ENCODE measurements at places on chromosomes 13 and 19.

DNA sequence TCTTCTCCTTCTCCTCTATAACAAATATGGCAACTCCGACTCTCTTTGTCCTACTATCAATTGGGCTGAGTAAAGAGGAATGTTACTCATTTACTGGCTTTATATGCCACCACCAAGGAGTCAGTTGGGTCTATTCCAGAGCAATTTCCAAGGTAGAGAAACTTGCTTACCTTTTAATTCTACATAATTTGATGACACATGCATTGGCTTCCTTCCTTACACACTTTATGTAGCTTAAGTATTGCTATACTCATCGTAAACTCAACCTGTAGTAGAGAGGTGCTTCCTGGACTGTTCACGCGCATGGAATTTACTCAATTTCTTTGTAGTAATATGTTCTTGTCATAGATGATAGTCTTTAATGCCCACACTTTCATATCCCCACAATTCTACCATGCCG lies 160.7 kb downstream of the LMO7 start:
- no peak for DNase-seq

DNA sequence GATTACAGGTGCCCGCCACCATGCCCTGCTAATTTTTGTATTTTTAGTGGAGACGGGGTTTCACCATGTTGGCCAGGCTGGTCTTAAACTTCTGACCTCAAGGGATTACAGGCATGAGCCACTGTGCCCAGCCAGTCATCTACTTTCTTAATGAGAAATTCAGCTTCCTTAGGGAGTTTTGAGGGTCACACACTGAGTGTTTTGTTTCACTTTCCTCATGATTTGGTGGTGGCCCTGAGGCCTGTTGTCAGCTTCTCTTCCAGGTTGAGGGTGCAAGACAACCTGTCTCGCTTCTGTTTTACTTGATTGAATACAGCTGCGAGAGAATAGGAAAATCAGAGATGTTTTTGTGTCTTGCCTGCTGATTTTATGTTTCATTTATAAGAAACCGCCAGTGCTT lies 9.9 kb downstream of the FRY start:
- DNase-seq = no peak

DNA sequence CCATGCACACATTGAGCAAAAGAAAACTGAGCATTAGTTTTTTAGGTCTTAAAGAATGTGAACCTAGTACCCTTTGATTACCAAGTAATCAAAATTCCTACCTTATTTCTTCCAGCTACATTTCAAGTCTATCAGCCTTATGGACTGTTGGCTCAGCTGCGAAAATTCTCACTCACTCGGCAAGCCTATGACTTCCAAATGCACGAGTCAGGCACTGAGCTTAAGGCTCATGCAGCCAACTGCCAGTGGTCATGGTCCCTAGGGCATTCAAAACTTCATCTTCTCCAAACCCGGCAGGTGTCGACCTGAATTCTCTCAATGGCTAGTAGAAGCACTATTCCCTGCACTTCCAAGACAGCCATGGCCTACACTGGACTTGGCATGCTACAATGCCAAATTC lies 41.2 kb downstream of the RUBCNL start:
- no peak for DNase-seq

- DNase-seq = no peak
These were observed 806 bp downstream of the ZNF414 start for GRCh38 chr19:8513036-8513686.

- no peak for DNase-seq
These were observed 39.3 kb downstream of the LMO7 start for GRCh38 chr13:75675421-75675820.

GRCh38 chr19:10566658-10567410 lies 1.0 kb upstream of the KRI1 start:
- no peak for DNase-seq

DNA sequence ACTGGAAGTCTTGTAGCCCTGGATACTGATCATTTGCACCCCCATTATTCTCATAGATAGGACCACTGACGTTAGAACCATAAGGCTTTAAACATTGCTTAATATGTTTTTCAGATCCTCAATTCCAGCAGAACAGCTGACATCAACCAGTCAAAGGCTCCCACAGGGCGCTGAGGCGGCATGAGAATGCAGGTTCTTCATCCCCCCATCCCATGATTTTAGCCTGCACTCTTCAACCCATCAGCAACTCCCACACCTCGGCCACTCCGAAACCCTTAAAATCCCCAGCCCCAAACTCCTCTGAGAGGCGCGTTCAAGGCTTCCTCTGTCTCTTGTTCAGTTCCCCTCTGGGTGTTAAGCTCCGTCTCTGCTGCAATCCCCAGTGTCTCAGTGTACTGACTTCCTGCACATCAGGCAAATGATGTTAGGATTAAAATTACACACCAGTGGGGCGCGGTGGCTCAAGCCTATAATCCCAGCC lies 24.3 kb upstream of the LAMP1 start:
- DNase-seq = no peak

Measured in NCI-H2227 treated with DMSO at 0.1 percent for 48 hours (cell line).